ENCODE measurements at places on chromosomes 5 and 9.
A peak's percentile ranks its signal among the peaks of the same experiment; 100 is the strongest.

GRCh38 chr9:88994469-88995199 is 3.4 kb downstream of the S1PR3 start:
- peak; percentile 69 for DNase-seq

- DNase-seq: no peak
Measured at GRCh38 chr5:1834721-1835429, 33.7 kb downstream of the NDUFS6 start.

DNA sequence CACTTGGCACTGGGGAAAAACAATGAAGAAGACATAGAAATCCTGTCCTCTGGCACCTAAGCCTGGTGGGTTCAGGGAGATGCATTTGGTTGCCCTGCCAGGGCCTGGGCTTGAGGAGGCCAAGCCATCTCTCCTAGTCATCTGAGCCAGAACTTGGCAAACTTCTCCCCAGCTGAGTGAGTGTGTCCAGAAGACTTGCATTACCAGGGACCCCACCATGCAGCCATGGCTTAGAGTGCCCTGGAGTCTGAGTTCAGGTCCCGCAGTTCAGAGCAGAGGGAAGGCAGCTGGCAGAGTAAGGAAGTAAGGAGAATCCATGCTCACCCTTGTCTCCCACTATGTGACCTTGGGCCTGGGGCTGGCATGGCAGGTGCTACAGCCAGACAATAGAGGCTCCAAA is 37.4 kb upstream of the FCN1 start:
- DNase-seq: no peak

DNA sequence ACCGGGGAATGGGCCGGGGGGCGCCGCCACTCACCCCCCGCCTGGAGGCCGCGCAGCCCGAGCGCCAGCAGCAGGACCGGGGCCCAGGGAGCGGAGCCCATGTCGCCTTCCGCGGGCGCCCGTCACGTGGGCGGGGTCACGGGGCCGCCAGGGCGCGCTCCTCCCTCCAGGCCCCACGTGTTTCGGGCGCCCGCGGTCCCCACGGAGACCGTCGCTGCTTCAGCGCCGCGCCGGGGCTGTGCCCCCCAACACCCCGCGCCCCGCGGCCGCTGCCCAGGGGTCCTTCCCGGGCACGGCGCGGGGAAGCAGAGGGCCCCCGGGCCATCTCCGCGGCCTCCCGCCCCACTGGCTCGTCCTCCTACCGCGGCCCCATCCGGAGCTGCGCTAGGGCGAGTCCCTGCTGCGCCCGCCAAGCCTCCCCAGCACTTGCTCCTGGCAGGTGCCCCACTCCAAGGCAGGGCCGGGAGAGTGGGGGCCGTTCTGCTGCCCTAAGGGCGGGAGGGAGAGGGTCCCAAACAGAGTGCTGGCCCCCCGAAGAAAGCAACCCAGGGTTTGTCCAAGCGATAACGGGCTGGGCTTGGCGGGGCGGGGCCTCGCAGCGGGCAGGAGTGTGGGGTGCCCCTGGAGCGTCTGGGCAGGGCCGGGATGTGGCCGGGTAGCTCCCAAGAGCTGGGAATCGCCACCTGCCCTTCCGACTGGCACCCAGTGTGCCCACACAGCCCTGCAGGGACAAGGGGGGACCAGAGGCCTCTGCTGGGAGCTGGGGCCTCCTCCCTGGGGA is at the start of gene DPP7:
DPP7 (minus strand) TSS at position 121 of the 781 bp plus-strand sequence; CDS start at position 101, 20 bp downstream.
- peak; percentile 33 for DNase-seq

DNA sequence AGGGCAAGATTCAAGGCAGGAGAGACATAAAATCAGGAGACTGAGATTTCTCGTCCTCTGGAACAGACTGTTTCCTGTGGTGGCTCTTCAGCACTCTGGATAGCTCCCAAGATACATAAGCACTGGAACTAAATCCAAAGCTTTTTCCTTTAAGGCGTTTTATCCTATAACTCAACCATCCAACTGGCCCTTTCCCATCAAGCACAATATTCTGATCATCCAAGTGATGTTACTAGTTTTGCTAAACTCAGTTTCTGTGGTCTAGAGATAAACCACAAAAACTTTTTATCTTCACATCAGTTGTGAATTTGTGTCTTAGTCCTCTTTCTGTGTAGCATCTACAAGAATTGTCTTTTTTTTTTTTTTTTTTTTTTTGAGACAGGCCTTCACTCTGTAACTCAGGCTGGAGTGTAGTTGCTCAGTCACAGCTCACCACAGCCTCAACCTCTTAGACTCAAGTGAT is 299.4 kb downstream of the COX7C start:
- DNase-seq: peak; percentile 30

DNA sequence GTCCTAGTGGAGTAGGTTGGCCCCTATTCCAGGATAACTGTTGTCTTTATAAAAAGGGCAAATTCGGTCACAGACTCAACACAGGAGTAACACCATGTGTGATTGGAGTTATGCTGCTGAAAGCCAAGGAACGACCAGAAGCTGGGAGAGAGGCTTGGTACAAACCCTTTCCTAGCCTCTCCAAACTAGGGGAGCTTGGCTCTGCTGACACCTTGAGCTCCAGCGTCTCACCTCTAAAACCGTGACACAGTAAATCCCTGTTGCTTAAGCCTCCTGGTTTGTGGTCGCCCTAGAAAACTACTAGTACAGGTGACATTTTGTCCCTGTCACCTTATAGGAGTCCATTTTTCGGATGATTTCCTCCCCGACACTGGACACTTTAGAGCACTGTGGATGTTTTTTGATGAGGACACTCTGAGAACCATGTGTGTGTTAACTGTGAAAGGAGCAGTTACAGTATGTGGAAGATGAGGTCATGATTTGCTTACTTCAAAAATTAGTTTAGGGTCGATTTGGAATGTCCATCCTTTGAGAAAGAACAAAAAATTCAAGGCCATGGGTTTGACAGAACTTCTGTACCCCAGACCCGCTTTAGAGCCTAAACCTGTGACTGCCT is 167.0 kb downstream of the PDZD2 start:
- no peak for DNase-seq

GRCh38 chr9:109894921-109895758 is 115.1 kb downstream of the PALM2AKAP2 start:
- peak; percentile 34 for DNase-seq

- DNase-seq: peak; percentile 31
Measured at GRCh38 chr5:157362012-157362411, 96.1 kb downstream of the CYFIP2 start.

GRCh38 chr5:32325616-32326015 is 12.9 kb upstream of the MTMR12 start:
- no peak for DNase-seq

GRCh38 chr5:139514486-139514856 is 31.9 kb upstream of the STING1 start:
- no peak for DNase-seq
